Stromal cell of bone marrow (primary cell): ENCODE measurements at places on chromosomes 16 and 17.

DNA sequence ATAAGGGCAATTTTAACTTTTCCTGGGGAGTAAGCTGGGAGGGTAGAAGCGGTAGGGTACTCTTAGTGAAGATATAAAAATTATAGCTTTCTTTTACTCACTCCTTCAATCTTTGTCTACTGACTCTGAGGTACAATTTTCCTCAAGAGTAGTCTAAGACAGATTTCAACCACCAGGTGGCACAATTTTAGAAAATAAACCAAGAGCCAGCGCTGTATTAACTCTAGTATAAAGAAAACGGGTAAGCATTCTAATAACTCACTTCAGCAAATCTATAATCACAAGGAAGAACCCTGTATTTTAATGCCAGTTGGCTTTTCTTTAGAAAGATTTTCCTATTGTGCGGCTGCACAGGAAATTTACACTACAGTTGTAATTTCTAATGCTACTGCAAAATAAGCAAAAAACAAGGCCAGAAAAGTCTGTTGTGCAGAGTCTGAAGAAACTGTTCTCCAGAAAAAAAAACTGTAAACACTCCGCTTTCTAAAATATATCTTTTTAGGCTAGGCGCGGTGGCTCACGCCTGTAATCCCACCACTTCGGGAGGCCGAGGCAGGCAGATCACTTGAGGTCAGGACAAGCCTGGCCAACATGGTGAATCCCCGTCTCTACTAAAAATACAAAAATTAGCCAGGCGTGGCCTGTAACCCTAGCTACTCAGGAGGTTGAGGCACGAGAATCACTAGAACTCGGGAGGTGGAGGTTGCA, 1.9 kb downstream of the CMC2 start:
- DNase-seq: peak; percentile 53

DNA sequence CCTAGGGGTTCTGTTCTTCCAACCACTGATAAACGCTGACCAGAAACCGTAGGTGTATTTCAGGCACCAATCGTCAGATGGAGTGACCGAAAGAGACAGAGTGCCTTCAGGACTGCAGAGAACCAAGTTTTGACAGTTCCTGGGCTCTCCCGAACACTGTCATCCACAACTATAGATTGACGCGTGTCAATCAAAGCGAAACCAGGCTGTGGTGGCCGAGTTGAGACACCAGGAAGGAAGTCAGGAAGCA, 11.9 kb upstream of the AURKB start:
- DNase-seq: no peak

DNA sequence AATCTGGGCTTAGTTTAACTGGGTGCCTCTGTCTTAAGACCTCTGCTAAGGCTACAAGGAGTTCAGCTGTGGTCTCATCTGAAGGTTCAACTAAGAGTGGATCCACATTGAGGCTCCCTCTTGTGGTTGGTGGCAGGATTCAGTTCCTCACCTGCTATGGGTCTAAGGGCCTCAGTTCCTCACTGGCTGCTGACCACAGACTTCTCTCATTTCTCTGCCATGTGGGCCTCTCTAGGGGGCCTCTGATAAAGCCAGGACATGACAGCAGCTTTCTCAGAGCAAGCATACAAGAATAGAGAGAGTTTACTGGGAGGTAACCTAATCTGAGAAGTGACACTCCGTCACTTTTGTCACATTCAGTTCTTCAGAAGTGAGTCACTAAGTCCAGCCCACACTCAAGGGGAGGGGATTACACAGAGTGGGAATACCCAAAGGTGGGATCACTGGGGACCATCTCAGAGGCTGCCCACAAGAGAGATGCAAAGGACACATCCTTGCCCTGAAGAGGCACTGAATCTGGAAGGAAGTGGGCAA, 19.2 kb upstream of the ABAT start:
- no peak for DNase-seq

DNA sequence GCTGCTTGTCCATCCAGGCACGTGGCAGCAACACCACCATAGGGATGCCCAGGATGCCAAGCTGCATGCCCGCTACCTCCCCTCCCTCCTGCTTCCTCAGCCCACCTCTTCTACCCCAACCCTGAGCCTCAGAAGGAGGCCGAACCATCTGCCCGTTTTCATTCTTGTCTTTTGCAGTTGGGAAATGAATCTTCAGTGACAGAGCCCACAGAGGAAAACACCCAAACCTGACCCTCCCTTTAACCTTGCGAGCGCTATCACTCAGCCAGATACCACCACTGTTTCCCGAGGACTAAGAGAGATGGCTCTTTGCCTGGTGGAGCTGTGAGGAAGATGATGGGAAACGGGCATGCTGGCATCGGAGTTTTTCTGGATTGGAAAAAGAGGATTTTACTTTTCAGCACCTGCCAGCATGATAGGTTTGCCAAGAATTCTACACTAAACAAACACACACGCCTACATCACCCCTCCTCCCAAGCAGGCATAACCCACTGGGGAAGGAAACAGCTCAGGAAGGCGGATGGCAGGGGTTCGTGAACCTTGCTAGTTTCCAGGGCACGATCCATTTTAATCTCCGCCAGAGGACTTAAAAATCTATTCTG, 457.4 kb downstream of the SLC39A11 start:
- DNase-seq: no peak

DNA sequence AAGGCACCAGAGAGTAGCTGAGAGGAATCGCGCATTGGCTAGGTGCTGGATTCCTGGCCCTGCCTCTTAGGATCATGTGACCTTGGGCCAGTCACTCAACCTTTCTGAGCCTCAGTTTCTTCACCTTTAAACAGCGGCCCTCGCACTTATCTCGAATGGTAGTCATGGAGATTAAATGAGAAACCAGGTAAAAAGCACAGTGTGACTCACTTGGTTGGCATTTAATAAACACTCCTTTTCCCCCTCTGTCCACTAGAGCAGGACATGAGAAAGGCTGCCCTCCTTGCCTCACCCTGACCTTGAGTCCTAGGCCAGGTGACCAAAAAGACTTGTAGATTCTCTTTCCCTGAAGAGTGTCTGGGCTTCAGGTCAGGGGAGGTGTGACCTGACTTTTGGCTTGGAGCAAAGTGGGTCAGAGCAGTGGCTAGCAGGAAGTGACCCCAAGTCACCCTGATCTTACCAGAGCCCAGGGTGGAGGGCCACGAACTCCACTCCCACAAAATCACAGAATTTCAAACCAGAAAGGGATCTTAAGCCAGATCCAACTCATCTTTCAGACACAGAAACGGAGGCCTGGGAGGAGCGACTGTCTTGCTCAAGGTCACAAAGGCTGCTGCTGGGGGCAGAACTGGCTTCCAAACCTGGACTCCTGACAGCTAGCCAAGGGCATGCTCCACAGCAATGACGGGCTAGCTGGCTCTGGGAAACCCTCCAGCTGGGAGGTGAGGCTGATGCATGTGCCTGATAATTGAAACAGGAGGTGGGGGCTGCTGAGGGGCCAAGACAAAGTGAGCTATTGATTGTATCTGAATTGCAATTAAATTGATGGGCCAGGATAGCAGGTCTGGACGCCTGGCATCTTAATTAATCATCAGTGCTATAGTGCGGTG, 65.2 kb downstream of the PIPOX start:
- no peak for DNase-seq

DNA sequence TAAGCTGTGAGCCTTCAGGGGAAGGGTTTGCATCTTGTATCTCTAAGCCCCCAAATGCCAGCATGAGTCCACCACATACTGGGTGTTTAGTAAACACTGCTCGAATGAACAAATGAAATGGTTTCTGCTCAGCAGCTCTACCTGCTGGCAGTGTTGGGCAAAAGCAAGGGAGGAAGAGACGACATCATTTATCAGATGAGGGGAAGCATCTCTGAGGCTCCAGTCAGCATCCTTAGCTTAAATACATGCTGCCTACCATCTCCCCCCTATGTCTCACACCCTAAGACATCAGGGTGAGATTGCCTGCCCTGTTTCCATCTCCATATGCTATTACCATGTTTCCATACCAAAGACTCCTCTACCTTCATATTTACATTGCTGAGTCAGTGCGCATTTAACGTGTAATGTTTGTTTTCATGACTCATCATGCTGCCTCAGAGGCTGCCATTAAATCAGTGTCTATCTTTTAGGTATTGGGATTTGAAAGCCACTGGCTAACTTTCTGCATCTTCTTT, 379.8 kb downstream of the UTP18 start:
- DNase-seq: no peak

DNA sequence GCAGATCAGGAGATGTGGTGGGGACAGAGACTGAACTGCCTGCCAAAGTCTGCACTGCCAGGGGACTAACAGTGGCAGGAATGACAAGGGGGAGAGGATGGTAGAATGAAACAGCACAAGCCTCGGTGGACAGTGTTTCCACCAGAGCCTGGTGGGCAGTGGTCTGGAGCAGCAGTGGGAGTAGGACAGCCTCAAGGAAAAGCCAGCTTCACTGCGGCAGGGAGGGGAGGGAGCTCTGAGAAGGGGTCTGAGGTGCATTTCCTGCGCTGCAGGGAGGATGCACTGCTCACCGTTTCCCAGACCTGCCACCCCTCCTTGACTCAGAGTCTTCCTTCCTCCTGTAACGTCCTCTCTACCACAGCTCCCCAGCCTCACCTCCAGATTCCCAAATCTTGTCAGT, 33.8 kb downstream of the MARCHF10 start:
- DNase-seq: no peak

DNA sequence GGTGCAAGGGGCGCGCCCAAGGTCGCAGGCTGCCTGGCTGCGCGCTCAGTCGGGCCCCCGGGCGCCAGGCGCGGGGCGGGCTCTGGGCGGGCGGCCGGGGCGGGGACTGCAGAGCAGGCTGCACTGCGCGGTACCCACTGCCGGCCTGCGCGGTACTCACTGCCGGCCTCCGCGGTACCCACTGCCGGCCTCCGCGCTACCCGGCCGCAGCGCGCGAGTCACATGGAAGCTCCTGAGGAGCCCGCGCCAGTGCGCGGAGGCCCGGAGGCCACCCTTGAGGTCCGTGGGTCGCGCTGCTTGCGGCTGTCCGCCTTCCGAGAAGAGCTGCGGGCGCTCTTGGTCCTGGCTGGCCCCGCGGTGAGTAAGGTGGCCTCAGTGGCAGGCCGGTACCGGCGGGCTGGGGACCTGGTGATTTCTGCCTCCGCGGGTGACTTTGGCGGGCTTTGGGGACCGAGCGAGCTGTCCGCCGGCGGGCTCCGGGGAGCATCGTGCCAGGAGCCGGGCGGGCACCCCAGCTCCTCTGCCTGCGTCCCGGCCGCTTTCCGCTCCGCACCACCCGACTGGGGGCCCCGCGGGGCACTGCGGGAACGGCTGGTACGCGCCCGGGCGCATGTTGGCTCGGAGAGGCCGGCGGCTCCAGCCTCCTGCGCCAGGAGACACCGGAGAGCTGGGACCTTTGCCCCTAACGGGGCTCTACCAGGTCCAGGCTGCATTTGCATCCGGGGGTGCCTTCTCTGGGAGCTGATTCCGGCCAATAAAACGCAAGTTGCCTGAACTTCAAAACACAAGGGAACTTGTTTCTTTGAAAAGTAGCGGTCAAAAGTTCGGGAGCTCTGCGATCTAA, at the start of gene SLC47A1:
SLC47A1 (plus strand) TSS at position 137 of the 844 bp plus-strand sequence; CDS start at position 223, 86 bp downstream.
- DNase-seq: no peak

DNA sequence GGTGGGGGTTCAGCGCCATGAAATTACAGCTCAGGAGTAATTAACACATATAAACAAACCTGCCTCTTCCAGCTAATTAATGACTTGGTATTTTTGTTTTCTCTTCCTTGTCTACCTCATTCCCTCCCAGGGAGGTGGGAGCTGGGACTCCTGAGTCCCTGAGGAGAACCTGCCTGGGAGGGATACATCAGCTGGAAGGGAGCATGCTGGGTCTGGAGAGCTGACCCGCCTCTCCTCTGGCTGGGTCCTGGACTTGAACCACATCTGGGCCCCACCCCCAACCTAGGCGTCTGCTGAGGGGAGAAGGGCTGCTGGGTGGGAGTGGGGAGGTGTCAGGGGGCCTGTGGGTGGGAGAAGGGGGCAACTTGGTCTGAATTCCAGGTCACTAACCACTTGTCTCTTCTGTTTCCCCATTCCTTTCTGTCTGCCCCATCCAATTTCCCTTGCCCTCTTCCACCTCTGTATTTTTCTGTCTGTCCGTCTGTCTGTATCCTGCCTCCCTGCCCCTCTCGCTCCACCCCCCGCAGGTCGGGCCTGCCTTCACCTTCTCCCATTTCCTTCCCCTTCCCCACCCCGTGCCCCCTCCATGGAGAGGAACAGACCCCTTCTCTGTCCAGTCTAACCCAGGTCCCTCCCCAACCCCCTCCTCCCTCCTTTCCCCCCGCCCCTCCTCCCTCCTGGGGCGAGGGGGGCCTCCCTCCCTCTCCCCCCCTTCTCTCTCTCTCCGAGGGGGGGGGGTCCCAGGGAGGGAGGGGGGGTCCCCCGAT, at the start of gene NLGN2:
NLGN2 (plus strand) TSS at position 361 of the 767 bp plus-strand sequence. CDS start 411 bp downstream, outside the sequence.
- no peak for DNase-seq

DNA sequence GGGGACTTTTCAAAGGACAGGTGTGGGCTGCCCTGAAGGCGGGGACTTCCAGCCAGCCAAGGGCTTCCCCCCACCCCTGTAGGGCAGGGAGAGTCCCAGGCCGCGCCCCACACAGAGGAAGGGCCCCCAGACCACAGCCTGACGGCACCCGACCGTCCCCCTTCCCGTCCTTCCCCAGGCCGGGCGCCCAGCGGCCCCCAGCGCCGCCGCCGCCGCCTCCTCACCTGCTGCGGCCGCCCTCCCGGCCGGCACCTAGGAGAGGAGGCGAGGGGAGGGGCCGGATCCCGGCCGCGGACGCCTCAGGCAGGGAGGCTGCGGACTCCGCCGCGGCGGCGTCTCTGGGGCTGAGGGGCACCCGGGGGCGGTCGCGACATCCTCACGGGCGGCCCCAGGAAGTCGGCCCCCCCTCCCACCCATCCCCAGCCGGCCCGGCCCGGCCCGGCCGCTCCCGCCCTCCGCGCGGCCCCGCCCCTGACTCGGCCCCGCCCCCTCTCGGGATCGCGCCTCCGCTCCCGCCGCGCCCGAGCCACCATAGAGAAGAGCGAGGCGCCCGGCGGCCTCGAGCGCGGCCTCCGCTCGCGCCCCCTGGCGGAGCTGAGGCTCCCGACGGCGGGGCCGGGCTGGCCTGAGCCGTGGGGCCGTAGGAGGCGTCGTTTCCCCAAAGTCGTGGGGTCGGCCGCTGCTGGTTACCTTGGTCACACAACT, 25.5 kb upstream of the RFFL start:
- peak; percentile 66 for DNase-seq

GRCh38 chr17:4938069-4938491, 1.8 kb downstream of the SLC25A11 start:
- no peak for DNase-seq

DNA sequence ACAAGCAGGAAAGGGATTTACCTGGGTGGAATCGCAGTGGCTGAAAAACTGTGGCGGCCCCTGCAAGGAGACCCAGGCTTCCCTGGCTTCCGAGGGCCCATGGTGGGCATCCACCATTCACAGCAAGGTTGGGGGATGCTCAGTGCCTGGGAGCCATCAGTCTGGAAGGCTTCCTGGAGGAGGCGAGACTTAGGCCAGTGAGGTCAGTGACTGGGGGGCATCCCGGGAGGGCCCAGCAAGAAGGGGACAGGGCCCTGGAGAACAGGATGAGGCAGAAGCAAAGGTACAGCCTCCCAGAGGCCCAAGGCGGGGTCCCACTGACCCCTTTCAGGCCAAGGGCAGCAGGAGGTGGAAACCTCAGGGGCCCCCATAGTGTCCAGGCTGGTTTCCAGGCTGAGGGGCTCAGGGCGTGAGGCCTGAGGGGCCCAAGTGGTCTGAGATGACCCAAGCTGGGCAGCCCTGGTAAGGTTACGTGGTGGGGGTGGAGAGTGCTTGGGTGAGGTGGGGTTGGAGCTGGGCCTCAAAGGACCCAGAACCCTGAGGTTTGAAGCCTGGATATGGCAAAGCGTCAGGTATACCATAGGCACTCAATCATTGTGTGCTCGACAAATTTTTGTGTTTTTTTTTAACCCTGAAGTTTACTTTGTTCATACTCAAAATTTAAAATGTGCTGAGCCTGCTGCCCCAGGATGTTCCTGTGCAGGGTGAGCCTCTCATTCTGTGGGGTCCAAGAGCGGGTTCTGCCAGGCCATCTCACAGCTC, 15.8 kb upstream of the SRRM2 start:
- DNase-seq: no peak

GRCh38 chr17:34314279-34314678, 5.0 kb upstream of the CCL8 start:
- DNase-seq: peak; percentile 75
